ENCODE measurements at places on chromosomes 1 and 21.

GRCh38 chr1:154611150-154611862 is 3.3 kb upstream of the ADAR start:
- no peak for DNase-seq

GRCh38 chr1:76302711-76303339 is 228.3 kb downstream of the ST6GALNAC3 start:
- DNase-seq: no peak

- DNase-seq: no peak
Measured at GRCh38 chr1:109158433-109158832, 44.5 kb downstream of the ELAPOR1 start.

DNA sequence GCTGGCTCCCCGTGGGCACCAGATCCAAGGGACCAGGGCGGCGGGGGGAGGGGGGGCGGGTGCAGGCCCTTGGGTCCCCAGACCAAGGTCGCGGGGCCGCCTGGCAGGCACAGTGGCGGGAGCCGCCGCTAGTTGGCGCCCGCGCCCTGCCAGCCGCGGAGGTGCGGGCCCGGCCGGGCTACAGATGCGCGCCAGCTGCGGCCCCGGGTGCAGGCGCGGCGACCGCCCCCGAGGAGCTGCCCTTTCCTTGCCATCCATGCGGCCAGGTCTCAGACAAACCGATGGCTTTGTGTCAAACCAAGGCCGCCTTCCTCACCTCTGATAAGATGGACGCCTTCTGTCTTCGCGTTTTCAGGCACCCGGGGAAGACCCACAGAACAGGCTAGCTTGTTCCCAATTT is 2.2 kb upstream of the RUNX3 start:
- no peak for DNase-seq

DNA sequence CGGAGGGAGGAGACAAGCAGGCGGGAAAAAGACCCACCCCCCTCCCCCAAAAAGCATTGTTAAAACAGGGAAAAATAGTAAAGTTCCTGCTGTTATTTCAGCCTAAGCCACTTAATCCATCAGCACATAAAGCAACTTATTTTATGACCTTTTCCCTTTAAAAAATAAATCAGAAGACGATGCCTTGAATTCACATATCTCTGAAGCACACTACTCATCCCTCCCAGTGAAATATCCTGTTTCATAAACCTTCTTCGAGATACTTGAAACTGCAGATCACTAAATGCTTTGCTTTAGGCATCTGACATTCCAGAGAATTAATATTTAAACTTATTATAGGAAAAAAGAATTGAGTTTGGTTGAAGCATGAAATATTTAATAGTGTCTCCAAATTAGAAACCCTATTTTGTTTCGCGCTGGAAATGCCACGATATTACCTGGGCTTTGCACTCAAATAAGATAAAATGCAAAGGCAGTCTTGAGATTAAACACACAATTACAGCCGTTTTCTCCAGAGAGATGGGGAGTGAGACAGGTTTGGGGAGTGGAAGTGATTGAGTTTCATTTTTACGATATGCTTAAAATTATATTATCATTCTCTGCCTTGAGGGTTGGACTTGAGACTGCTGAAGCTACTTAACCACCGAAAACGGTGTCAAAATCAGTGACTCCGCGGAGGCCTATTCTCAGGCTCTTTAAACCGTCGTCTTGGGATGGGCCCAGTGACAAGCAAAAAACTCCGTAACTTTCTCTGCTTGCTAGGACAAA is 9.3 kb downstream of the GLIS1 start:
- no peak for DNase-seq

- DNase-seq: no peak
Measured at GRCh38 chr1:53272349-53272748, 34.0 kb upstream of the MAGOH start.

- DNase-seq: no peak
Measured at GRCh38 chr1:36561361-36561724, 78.6 kb upstream of the CSF3R start.

DNA sequence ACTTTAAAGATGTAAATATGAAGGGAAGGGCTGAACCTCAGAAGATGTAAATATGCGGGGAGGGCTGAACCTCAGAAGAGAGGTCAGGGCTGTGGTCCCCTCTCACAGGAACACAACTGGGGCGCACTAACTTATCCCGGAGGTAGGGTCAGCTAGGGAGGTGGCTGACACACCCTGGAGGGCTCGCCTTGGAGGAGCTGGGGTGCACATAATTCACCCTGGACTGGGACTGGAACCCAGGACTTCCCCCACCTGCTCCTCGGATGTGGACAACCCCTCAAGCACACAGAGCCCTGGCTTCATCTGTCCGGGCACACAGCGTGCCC is 13.9 kb upstream of the TTC39A start:
- no peak for DNase-seq

DNA sequence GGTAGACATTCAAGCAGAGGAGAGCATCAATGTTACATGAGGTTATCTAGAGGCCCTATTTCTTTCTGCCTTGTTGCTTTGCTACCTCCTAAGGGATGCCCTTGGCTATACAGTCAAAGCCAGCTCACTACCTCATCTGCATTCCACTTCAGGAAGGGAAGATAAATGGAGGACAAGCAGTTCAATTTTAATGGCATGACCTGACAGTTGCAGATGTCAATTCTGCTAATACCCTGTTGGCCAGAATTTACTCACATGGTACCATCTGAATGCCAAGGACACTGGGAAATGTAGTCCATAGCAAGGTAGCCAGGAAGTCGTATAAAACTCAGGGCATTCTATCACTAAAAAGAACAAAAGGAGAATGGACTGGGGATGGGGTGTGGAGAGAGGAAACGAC is 31.5 kb downstream of the PALMD start:
- DNase-seq: no peak

- DNase-seq: no peak
Measured at GRCh38 chr1:173507205-173507846, 30.2 kb downstream of the PRDX6 start.

DNA sequence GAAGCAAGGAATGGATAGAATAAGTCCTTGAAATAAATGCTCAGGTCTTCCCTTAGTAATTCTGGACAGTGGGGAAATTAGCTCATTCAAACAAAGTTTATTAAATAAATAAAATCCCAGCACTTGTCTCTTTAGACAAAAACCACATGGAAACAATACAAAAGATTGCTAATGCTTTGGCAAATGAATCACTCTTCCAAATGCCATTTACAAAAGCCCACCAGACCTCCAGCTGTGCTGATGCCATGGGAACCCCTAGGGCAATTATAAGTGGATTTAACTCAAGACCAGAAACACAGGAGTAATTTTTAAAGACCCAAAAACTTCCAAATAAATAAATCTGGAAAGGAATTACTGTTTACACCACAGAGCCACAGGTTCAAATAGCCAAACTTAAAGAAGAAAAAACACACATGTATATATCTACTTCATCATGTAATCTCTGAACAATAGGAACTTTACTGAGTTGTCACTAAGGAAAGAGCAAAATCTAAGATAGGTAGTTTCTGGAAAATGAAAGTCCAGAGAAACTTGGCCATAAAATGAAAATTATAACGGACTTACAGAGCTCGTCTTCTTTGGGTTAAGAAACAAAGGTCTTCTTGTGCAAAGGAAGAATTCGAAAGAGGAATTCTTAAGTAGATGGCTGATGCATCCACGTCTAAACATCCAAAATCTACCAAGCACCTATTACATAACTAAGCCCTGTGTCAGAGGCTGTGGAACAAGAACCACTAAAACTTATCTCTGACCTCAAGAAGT is 399.4 kb downstream of the SMYD3 start:
- DNase-seq: no peak

- peak; percentile 39 for DNase-seq
Measured at GRCh38 chr1:42957880-42958487, 684 bp downstream of the SLC2A1 start.

DNA sequence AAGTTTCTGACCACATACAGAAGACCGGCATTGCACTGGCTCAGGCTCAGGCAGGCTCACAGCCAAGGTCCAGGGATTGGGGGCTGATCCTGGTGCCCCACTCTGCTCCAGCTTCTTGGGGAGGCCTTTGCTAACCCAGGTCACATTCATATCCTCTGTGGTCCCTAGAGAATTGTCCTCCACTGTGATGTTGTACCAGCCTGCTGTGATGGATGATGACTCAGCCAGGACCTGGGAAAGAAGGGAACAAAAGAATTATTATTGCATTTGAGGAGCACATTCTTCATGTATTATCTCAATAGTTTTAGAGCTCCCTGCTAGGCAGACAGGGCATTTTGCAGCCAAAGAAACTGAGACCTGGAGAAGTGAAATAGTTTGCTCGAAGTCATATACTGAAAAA is 114.3 kb upstream of the ETV3 start:
- no peak for DNase-seq

DNA sequence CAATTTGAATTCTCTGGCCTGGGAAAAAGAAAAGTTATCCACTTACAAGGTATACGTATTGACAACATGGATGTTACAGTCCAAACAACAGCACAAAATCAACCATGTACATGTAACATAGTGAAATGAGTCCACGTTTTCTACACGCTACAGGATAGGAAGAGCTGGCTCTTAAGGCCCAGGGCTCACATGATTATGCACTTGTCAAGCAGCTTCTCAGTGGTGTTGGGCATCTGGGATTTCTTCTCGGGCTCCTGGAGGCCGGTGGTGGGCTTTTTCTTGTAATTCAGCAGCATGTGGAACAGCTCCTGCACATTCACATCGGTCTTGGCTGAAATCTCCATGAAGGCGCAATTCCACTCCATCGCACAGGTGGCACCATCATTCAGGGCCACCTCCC is 4.0 kb downstream of the DIRAS3 start:
- no peak for DNase-seq

- no peak for DNase-seq
Measured at GRCh38 chr1:193741228-193741627, 554.8 kb upstream of the B3GALT2 start.

DNA sequence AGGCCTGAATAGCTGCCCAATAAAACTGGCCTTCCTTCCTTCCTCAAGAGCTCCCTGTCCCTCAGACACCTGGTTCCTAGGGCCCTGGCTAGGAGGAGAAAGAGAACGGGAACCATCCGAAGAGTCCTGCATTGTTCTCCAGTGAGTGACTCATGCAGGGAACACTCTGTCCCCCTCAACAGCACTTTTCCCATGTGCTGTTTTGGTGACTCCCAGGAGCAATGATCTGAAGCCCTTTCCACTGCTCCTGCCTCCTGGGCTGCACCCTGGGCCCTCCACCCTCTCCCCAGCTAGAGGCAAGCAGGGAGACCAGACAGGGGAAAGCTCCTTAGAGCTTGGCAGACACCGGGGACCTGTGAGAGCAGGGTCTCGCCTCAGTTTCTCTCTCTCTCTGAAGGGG is 18.9 kb downstream of the TNNT2 start:
- DNase-seq: no peak

- no peak for DNase-seq
Measured at GRCh38 chr1:7422966-7423365, 348.1 kb upstream of the VAMP3 start.

DNA sequence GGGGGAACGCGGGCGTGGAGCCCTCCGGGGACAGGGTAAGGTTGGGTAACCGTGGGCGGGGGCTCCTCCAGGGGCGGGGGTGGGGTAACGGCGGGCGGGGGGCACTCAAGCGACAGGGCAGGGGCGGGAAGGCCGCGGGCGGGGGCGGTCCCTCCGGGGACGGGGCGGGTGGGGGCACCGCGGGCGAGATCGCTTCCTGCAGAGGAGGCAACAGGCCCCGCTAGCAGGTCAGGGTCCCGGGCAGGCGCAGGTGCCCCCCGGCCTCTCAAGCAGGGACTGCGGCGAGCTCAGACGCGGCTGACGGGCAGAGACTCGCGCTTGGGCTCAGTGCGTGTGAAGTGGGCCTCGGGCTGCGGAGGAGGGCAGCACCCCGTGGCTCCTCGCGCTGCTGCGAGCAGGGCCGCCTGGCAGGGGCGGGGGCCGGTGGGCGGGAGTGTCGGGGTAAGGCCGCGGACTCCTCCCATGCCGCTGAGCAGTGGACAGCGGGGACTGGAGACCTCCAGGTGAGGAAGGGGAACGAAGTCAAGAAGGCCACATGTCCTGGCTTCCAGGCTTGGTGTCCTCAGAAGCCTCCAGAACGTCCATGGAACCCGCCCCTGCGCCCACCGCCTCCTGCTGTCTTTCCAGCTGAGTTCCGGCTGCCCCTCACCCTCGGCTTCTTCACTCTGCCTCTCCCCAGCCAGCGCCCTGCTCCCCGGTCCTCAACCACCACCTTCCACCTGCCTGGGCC is 627 bp upstream of the GNB1 start:
- DNase-seq: no peak

- DNase-seq: no peak
Measured at GRCh38 chr1:159302095-159302494, at the start of gene FCER1A. TSS of gene FCER1A (plus strand) at chr1:159302336. CDS start at chr1:159302365, 29 bp downstream.

DNA sequence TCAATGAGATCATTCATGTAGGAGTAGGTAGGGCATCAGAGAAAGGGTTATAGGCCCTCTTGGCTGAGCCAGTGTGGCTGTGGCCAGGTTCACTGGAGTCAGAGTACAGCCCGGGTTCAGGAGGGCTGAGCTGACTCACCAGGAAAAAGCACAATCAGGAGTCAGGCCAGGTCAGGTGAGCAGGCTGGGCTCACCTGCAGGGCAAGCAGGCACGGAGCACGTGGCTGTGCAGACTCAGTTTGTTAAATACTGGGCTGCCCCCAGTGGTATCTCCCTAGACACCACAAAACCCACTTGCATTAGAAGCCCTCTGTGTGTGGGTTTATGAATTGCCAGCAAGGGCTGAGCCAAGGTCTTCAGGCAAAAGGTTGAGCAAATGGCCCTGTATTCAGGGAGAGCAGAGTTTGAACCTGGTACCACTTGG is 122.1 kb upstream of the SERBP1 start:
- no peak for DNase-seq

GRCh38 chr1:100629391-100629790 is 90.2 kb upstream of the VCAM1 start:
- no peak for DNase-seq

DNA sequence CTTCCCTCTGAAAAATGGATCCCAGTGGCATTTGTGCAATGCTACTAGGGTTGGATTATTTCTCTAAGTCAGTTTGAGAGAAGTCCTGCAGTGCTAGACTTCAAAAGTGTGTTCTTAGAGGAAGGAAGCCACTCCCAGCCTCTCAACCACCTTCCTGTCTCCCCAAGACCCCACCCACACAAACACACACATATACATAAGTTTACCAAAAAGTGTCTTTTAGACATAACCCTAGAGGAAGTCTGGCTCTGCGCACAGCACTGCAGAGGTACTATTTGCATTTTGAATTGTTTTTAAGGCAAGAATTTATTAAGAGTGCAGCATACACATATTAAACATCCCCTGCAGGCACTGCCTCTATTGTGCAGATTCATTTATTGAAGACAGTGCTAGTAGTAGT is 127.3 kb downstream of the HHIPL2 start:
- no peak for DNase-seq

DNA sequence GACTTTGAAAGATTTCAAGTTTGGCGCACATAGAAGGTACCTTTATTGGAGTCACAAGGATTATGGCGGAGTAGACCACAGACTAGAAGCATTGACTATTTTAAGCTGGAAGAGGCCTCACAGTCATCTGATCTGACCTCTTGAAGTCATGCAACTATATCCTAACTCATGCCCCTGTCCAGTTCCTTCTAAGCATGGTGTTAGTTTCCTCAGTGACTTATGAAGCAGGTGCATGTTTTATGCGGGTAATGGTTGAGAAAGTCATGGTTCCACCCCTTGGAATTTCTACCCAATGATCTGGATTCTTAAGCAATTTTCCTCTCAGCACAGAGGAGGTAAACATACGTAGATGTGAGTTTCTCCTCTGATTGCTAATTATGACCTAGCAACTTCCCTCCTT is 11.7 kb downstream of the OLFML3 start:
- DNase-seq: no peak

GRCh38 chr1:31912839-31913239 is 25.3 kb downstream of the PTP4A2 start:
- DNase-seq: no peak
